GM03348 (cell line): ENCODE measurements at places on chromosomes 1 and 21.

- peak; percentile 92 for DNase-seq
Observed at GRCh38 chr1:1906185-1907097, 8.6 kb upstream of the CALML6 start.

DNA sequence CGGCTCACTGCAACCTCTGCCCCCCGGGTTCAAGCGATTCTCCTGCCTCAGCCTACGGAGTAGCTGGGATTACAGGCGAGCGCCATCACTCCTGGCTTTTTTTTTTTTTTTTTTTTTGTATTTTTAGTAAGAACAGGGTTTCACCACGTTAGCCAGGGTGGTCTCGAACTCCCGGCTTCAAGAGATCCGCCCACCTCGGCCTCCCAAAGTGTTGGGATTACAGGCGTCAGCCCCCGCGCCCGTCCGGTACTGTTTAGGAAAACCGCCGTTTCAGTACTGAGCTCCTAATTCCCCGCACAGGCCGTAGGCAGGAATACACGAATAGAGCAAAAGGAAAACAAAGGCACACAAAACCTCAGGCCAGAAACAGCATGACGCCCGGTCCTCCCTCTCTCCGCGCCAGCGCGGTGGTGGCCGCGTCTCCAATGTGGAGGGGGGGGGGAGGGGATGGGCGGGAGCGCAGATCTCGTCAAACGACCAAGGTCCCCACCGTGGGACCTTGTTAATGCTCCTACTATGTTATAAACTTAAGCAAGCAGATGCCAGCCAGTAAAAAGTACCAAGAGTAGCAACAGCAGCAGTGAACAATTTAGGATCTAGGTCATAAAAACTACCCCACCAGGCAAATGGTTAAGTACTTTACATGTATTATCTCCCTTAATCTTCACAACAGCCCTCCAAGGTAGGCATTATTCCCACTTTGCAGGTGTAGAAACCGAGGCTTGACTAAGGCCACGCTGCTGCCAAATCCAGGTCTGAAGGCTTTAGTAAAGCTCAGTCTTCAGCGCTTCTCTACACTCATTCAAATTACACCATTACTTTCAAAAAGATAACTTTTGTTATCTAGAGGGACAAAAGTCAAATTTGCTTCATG is 648 bp upstream of the ADAR start:
- peak; percentile 71 for DNase-seq

- DNase-seq = no peak
Observed at GRCh38 chr1:7225711-7226505, 440.7 kb downstream of the CAMTA1 start.

GRCh38 chr1:96281491-96281890 is 440.1 kb upstream of the PTBP2 start:
- DNase-seq = no peak

DNA sequence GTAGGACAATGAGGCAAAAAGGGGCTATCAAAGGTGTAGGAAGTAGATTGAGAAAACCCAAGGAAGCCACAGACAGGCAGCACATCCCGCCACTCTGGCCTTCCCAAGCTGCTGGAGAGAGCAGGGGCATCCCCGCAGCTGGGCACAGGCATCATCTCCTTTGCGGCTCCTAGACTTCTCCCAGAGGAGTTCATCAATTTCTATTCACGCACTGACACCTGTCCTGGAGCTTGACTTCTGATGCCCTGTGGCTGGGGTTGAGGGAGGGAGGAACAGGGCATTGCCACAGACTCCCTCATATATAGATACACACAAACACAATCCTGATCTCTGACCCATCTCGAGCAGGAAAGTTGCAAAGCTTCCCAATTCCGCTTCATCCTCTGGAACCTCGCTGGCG is 1.9 kb upstream of the TFAP2E start:
- no peak for DNase-seq

DNA sequence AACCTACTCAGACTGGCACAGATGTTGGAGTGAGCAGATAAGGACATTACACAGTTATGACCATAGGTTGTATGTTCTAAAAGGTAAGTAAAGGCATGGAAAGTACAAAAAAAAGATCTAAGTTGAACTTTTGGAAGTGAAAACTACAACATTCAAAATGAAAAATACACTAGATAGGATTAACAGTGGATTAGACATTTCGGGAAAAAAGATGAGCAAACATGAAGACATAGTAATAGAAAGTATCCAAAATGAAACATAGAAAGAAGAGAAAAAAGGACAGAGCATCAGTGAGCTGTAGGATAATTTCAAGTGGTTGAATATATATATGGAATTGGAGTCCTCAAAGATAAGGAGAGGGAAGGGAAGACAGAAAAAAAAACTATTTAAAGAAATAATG is 34.0 kb upstream of the CR2 start:
- no peak for DNase-seq

DNA sequence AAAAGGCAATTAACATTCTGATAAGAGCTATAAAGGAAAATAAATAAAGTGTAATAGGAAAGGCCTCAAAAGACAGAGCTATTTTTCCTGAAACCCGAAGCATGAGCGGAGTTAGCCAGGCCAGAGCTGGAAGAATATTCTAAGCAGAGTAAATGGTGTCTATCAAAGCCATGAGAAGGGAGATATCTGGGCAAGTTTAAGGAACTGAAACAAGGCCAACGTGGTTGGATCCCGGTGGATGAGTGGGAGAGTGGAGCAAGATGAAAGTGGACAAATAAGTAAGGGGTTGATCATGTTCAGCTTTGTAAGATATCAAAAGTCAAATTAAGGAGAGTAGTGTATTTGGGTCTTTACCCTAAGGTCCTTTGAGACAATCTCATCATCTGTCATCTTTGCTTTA is 234.0 kb downstream of the TM2D1 start:
- no peak for DNase-seq

DNA sequence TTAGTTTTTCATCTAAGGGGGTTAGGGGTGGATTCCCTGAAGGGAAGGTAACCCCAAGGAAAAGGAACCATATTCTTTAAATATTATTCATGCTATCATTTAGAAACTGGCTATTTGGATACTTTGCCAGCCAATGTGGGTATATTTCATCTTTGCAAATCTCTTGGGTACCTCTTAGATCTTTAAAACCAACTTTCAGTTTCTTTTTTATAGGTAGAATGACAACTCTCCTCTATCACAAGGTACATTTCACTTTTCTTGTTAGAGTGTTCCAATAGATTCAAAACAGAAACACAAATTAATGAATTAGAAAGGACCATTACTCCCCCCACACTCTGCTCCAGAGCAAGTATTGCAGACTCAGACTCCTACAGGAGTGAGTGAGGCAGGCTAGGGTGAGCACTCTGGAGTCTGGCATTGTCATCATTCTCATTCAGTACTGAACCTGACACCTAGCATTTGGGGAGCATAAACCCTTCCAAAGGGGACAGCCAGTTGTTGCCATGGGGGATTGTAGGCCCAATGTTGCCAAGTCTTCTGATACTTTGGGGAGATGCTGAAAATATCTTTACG is 43.0 kb downstream of the MACO1 start:
- DNase-seq = no peak

DNA sequence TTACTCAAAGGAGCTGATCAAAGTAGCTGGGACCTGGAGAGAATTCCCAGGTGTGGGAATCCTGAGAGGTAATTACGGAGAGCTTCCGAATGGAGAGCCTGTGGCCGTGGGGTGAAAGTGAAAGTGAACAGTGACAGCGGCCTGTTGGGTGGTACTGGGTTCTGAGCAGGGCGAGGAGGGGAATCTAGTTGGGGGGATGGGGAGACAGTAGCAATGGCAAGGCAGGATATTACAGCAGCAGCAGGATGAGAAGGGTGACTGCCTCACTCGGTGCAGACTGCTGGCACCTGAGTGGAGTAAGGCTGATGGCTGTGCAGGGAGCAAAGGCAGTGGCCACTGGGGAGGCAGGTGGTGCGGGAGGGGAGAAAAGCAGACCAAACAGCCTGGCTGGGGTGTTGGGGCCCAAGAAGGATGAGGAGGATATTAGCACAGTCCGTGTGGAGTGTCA is 70.3 kb upstream of the PRDX6 start:
- no peak for DNase-seq

DNA sequence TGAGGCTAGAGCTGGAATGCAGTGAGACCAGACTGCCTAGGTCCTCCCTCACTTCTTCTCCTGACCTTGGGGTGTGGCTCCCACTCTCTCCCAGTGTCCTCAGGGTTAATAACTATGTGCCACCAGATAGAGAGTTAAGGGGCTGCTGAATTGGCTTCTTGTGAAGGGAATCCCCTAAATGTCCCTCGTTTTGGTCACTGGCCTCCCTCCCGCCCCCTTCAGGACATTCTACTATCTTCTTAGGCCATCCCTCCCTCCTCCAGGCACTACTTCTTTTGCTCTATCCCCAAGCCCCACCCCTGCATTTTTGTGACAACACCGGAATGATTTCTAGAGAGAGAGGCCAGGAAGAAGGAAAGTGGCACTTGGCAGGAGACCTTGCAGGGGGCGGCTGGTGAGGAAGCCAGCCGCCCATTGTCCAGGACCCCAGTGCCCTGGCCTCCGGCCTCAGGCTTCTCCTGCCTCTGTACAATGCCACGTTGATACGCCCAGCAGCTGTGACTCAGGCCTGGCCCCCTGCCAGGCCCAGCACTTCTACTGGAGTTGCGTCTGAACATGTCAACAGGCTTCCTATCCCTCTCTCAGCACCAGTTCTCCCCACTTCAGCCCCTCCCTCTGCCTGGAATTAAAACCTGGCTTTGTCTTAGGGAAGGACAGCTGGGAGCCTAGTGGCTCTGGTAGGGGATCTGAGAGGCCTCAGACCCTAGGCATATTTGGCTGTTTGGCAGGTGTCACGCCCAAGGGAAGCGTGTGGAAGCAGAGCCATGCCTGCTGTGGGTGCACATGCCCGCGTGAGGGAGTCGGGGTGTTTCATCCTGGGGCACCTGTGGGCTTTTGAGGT is 9.1 kb downstream of the LMNA start:
- DNase-seq = peak; percentile 77

- DNase-seq = peak; percentile 59
Observed at GRCh38 chr21:46188226-46189212, 4.3 kb upstream of the SPATC1L start.

- peak; percentile 89 for DNase-seq
Observed at GRCh38 chr1:30908696-30909364, at the start of gene SDC3. Gene SDC3 (minus strand): TSS chr1:30908758. CDS start chr1:30908586, 172 bp downstream.

GRCh38 chr1:9922342-9922741 is 12.3 kb upstream of the CTNNBIP1 start:
- no peak for DNase-seq

DNA sequence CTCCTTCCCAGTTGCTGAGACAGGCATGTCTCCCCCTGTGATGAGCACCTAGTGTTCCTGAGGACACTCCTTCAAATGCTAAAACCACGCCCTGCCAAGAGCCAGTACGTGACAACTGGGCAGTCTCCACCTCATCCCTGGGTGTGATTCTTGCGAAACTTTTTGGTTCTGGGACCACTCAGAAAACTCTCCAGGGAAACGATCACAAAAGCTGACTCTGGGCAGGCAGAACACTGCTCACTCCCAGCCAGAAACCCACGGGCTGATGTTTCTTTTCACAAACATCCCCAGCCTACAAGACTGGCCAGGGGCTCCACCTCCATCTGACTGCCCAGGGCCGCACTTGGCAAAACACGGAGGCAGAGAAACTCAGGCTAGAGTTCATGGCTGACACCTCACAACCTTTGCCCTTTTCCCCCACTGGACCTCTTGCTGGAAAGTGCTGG is 24.4 kb downstream of the DHRS3 start:
- peak; percentile 77 for DNase-seq

- DNase-seq = peak; percentile 66
Observed at GRCh38 chr1:19395678-19396192, 83.6 kb downstream of the SLC66A1 start.

GRCh38 chr1:215878843-215879242 is 311.7 kb downstream of the KCTD3 start:
- no peak for DNase-seq

- DNase-seq = peak; percentile 100
Observed at GRCh38 chr1:53739109-53739681, at the start of gene GLIS1. Gene GLIS1 (minus strand): TSS chr1:53739164. CDS start chr1:53738064, 1,100 bp downstream.

GRCh38 chr1:20846461-20847374 is 59.6 kb upstream of the HP1BP3 start:
- no peak for DNase-seq

- no peak for DNase-seq
Observed at GRCh38 chr1:243280571-243281129, 24.8 kb downstream of the SDCCAG8 start.

GRCh38 chr1:209416039-209416438 is 167.5 kb upstream of the CAMK1G start:
- DNase-seq = no peak

GRCh38 chr21:26491663-26492062 is 81.4 kb downstream of the CYYR1 start:
- DNase-seq = no peak

DNA sequence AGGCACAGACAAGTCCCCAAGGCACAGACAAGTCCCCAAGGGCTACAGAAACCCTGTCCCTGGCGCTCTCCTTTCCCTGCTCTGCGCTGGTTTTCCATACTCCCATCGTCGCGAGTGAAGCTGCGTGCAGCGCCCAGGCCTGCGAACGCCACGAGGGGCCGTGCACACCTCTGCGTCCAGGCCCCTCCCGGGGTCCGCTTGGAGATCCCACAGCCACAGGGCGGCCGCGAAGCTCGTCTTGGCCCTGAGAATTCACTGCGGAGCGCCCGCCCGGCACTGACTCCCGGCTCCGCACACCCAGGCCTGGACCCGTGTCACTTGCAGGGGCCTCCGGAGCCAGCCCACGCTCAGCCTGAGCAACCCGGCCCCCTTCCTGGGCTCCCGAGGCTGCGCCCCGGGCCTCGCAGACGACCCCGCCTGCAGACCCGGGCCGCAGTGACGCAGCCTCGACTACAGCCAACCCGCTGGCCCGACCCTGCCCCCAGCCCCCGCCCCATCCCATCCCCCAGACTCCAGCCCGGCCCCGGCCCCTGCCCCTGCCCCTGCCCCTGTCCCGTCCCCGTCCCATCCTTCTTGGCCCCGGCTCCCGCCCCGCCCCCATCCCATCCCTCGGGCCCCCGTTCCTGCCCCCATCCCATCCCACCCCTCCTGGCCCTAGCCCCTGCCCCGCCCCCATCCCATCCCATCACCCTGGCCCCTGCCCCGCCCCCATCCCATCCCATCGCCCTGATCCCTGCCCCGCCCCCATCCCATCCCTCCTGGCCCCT is 841 bp downstream of the POFUT2 start:
- DNase-seq = peak; percentile 55

DNA sequence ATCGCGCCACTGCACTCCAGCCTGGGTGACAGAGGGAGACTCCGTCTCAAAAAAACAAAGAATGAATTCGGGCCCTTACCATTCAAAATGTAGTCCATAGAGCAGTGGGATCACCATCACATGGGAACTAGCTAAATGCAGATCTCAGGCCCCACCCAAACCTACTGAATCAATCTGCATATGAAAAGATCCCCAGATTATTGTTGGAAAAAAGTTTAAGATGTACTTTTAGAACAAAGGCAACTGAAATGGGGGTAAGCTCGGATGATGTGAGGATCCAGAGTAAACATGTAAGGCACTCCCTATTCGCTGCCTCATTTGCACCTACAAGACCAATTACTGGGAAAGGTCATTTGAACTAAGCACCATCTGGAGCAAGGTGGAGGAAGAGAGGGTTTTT is 803 bp upstream of the FLAD1 start:
- no peak for DNase-seq

GRCh38 chr1:182195733-182196132 is 134.2 kb upstream of the ZNF648 start:
- DNase-seq = no peak

GRCh38 chr1:12208764-12209494 is 20.9 kb upstream of the VPS13D start:
- DNase-seq = peak; percentile 93

- no peak for DNase-seq
Observed at GRCh38 chr21:18764720-18765119, 361.1 kb upstream of the TMPRSS15 start.
